Bone marrow (tissue), 2 donors: ENCODE measurements at places on chromosomes 5 and 9.

GRCh38 chr5:123520677-123521247, 8.8 kb downstream of the CSNK1G3 start:
- DNase-seq = no peak

DNA sequence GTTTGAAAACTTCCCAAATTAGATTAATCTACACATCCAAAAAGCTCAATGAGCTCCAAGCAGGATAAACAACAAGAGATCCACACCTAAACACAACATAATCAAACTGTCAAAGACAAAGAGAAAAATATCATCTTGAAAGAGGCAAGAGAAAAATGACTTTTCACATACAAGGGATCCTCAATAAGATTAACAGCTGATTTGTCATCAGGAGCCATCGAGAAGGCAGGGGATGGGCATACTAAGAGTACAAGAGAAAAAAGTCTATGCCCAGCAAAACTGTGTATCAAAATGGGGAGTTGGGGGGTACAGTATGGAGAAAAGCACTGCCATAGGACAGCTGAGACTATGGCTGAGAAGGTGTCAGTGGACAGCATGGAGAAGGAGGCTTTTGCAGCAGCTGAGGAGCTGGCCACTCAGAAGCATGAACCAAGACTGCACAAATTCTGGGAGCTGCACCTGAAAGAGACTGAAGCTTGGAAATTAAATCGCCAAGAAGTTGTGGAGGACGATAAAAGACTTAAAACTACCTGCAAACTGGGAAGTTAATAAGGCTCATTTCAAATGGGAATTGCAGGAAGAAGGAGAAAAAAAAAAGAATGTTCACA, 20.9 kb downstream of the DNAJB5 start:
- no peak for DNase-seq

GRCh38 chr9:6757132-6757455, 679 bp upstream of the KDM4C start:
- peak; percentile 74 for DNase-seq

GRCh38 chr5:13866792-13867191, 77.7 kb downstream of the DNAH5 start:
- no peak for DNase-seq

DNA sequence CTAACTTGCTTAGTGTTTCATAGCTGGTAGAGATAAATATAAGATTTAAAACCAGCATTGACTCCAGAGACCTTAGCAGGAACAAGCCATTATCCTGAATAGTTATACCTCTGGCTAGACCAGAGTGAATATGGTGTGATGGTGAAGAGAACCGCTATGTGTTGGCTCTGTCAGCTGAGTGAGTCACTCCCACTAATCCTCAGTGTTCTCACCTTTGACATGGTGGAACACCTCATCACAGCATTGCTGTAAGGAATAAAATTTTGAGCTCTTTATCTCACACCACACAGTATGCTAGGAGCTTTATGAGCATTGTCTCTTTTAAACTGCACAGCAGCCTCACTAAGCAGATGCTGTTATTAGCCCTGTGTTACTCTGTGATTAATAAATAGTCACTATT, 90.7 kb upstream of the DHFR start:
- DNase-seq = no peak
